Astrocyte (in vitro differentiated cells and primary cell): ENCODE measurements at places on chromosomes 6 and 20. TPM values are rescaled to one million over a fixed set of nuclear protein-coding genes. Genes with fewer than 3 reads are reported as not detected.
A peak's percentile ranks its signal among the peaks of the same experiment; 100 is the strongest.

DNA sequence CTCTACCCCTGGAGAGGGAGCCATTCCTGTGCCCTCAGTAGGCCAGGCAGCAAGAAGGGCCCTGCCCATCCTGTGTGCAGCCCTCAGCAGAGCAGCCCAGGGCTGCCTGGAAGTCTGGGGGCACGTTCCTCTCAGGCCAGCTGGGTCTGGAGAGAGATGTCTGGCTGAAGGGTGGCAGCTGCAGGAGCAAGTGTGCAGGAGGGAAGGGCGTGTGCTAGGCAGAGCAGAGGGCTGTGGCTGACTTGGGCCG is 62.7 kb downstream of the NOL4L start:
- no peak for DNase-seq

DNA sequence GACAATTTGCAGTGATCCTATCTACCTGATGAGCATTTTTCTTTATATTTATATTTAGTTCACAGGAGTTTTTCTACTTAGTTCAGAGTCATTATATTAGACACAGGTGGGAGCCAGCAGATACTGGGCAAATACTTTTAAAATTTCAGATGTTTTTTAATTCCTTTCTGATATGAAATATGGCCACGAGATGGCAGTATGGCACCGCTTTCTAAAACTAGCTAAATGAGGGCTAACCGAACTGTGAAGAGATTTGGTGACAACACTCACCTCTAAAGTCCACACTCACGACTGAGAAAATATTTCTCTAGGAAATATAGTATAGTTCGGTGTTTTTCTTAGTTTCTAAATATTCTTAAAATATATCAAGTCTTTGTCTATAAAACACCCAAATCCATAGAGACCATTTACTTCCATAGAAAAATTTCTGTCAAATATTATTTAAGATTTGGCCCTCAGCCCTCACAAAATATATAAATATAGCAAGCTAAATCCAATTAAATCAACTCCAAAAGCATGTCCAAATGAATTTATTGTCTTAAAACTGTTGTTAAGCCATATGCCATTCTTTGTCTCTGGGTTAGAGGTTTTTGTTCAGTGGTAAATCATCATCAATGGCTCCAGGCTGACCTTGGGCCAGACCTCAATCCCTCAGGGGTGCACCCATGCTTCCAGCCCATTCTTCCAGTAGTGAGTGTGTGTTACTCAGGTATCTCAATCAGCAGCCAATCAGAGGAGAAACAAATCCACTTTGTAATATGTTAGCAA is 63.6 kb downstream of the HUS1B start:
- DNase-seq: peak; percentile 20

DNA sequence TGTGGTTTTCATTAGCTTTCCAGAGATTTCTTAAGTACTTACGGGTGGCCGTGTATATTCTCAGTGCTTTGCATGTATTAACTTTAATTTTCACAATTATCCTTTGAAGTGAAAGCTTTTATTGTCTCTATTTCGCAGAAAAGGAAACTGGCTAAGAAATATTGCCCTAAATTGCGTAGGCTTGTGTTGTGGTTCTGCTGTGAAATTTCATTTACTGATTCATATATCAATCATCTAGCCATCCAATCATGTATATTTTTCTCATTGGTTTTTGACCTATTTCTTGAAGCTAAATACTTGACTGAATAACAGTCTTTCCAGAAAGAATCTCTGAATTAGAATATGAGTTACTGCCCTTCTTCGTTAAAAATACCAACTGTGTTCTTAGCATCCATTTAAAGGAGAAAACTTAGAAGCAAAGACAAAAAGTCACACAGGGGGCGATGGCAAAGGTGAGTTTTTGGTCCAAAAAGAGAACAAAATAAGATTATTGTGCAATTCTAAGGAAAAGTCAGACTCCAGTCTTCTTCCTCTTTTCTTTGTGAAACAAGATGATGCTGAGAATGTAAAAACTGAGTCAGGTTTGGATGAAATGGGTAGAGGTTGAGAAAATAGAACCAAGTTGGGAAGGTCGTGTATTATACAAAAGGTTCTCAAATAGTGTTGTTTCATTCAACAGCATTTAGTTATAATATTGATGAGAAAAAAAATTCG is 1.4 kb downstream of the CYB5R4 start:
- no peak for DNase-seq

CDH22 gene
- total RNA-seq: 0.17 TPM in 1 of 2 replicates, not detected in the other

DSP gene
- 468 and 555 TPM in 2 replicates for total RNA-seq
